HAP-1 (cell line): ENCODE measurements at places on chromosomes 11 and 22.
A peak's percentile ranks its signal among the peaks of the same experiment; 100 is the strongest.

DNA sequence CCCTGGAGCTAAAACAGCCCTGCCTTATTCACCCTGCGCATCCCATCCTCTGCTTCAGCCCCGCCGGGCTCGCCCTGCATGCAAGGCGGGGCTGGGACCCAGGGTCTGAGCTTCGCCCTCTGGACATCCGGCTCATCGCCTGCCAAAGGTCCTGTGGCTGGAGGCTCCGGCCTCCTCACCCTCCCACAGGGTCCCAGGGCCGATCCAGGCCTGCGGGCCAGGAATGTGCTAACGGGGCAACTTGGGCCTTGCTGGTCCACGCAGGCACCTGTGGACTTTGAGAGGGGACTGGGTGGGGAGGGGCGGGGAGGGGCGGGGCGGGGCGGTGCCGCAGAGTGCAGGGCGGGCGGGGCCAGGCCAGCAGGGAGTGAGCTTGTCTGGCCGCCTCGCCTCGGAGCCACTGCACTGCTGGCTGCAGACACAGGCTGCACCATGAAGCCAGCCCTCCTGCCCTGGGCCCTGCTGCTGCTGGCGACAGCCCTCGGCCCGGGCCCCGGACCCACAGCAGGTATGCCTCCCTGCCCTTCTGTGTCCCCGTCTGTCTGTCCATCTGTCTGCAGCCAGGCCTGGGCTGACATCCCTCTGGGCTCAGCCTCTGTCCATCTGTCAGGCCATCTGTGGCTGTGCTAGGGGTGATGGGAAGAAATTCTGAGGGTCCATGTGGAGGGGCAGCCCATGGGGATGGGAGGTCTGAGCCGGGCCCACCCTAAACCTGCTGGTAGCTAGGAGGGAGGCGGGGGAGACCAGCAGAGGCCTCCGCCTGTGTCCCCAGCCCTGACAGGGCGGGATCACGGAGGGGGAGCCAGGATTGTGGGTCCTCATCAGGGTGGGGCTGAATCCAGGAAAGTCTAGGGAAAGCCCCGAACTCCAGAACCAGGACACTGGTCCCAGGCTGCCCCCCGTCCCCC lies at the start of gene SUSD2:
Gene SUSD2 (plus strand): TSS at position 400 of the 908 bp plus-strand sequence. CDS start 33 bp downstream, at position 433.
- DNase-seq, result no peak

DNA sequence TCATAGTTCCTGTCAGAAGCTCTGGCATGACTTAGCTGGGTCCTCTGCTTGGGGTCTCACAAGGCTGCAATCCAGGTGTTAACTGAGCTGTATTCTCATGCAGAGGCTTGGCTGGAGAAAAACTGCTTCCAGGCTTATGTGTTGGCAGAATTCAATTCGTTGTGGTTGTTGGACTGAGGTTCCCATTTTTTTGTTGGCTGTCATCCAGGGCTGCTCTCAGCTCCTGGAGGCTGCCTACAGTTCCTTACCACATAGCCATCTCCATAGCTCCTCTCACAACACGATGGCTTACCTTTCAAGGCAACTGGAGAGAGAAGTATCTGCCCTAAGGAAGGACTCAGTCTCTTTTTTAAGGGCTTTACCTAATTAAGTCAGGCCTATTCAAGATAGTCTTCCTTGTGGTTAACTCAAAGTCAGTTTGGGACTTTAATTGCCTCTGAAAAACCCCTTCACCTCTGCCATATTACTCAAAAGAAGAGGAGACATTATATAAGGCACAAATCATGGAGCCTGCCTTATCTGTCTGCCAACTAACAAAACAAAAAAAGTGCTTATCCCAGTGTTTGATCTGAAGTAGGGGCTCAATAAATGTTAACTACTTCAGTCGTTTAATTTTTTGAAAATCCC lies 35.2 kb downstream of the OR2AG2 start:
- DNase-seq, result no peak

DNA sequence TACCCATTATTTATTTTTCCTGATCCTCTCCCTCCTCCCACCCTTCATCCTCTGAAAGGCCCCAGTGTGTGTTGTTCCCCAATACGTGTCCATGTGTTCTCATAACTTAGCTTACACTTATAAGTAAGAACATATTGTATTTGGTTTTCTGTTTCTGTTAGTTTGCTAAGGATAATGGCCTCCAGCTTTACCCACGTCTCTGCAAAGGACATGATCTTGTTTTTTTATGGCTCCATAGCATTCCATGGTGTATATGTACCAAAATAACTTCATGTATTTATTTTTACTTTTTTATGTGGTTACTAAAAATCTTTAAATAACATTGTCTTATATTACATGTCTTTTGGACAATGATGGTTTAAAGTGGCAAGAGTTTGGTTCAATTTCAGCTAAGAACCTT lies 15.2 kb downstream of the PDGFD start:
- no peak for DNase-seq

GRCh38 chr11:34866375-34866774 lies 49.8 kb downstream of the APIP start:
- DNase-seq, result no peak

- no peak for DNase-seq
Measured at GRCh38 chr11:66493130-66493529, 12.9 kb downstream of the DPP3 start.

- no peak for DNase-seq
Measured at GRCh38 chr22:29341056-29341848, 25.8 kb upstream of the RASL10A start.

- DNase-seq, result no peak
Measured at GRCh38 chr11:129249923-129250322, 57.8 kb upstream of the ARHGAP32 start.

DNA sequence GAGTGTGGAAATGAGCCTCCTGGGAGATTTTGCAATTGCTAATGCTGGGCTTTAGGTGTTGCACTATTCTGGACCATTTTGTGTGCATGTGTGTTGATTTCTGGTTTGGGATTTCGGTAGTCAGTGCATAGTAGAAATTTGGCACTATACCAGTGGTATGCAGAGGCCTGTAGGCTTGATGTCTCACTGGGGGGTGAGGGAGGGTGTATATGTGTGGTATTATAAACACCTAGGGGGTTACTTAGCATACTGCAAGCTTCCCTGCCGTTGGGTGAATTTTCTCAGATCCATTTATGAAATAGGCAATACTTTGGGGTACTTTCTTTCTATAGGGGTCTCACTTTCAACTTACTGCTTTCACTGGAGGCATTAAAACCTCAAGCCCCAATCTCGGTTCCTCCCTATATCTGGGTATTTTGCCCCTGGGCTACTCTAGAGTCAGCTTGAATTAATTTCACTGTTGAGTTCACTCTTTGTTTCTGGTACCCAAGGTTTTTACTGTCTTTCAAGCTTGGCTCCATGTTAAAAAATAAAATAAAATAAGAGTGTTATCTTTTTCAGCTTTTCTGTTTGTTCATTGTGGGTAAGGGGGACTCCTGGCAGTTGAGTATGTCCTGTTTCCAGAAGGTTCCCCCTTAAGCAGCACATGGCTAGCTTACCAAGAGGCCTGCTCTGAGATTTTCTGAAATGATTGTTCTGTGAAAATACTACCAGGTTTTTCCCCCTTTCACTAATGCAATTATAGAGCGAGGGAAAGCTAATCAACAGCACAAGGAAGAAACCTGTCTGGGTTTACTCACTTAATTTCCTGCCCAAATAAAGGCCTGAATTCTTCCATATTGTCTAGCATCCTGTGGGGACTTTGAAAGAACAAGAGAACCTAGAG lies 45.8 kb downstream of the PPFIBP2 start:
- no peak for DNase-seq

DNA sequence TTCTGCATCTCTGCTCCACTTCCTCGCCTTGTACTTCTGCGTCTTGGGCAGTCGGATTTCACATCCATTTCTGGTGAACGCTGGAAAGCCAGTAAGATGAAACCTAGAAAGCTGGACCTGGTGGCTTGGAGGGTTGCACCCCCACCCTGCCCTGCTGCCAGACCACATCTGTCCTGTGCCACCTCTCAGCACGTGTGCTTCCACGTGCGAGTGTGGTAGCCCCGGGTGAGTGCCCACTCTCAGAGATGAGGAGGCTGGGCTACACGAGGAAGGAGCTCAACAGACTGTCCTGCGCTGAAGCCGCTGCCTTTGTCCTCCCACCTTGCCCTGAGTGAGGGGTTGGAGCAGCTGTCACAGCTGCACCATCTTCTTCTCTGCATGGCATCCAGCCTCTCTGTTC lies 77.5 kb downstream of the NTM start:
- no peak for DNase-seq

DNA sequence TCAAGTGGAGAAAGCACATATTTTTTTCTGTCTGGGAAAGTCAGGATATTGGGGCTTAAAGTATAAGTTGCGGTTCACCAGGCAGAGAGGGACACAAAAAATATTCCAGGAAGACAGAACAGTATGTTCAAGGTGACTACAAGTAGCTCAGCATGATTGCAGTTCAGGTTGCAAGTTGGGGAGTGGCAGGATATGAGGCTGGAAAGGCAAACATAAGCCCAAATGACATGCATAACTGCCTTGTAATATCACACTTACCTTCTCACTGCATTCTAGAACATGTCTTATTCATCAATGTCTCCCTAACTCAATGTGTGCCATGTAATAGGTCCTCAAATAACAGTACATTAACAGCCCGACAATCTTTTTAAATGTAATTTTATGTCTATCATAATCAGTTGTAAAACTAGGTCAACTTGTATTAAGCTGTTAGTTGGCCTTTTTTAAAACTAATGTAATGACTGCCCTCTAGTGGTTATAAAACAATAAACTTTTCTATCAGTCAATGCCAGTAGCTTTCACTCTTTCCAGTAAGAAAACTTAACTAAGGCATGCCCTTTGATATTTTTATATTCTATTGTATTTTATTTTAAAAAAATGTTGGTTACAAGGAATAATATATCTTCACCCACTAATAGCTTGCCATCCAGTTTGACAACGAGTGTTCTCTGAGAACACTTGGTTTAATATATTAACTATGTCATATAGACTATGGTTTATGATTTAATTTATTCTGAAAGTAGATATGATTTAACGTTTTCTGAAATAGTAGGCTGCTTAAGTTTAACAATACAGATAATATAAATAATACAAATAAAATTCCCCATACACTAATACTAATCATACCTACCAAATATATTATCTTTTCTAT lies 39.4 kb upstream of the CFAP300 start:
- peak; percentile 77 for DNase-seq

- DNase-seq, result no peak
Measured at GRCh38 chr11:1854949-1855885, 2.3 kb downstream of the LSP1 start.

GRCh38 chr11:35479731-35480130 lies 45.7 kb downstream of the PAMR1 start:
- no peak for DNase-seq

DNA sequence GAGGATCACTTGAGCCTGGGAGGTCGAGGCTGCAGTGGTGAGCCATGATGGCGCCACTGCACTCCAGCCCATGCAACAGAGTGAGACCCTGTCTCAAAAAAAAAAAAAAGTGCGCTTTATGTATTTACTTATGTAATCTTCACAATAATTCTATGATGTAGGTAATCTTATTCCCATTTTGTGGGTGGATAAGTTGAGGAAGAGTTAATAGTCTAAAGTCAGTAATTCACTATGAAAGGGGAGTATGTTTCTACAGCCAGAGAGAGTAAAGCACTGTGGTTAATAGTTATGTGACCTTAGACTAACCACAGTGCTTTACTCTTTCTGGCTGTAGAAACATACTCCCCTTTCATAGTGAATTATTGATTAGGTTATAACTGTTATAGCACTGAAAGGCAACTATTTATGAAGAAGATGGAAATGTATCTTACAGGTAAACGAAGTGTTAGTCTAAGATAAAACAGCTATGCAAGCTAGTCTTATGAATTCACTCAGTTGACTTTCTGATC lies 11.9 kb downstream of the CTR9 start:
- no peak for DNase-seq

DNA sequence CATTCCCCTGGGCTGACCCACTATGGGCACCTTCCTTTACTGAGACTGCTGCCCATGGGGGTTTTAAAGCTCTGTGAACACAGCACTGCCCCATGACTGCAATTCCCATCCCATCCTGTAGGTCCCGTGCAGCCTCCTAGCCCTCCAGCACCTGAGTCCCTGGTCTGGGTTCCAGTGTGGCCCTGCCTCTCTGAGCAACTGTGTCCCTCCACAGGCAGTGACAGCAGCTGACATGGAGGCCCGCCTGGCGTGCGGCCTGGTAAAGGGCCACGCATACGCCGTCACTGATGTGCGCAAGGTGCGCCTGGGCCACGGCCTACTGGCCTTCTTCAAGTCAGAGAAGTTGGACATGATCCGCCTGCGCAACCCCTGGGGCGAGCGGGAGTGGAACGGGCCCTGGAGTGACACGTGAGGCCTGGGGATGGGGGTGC lies 12.6 kb downstream of the OMP start:
- DNase-seq, result no peak

DNA sequence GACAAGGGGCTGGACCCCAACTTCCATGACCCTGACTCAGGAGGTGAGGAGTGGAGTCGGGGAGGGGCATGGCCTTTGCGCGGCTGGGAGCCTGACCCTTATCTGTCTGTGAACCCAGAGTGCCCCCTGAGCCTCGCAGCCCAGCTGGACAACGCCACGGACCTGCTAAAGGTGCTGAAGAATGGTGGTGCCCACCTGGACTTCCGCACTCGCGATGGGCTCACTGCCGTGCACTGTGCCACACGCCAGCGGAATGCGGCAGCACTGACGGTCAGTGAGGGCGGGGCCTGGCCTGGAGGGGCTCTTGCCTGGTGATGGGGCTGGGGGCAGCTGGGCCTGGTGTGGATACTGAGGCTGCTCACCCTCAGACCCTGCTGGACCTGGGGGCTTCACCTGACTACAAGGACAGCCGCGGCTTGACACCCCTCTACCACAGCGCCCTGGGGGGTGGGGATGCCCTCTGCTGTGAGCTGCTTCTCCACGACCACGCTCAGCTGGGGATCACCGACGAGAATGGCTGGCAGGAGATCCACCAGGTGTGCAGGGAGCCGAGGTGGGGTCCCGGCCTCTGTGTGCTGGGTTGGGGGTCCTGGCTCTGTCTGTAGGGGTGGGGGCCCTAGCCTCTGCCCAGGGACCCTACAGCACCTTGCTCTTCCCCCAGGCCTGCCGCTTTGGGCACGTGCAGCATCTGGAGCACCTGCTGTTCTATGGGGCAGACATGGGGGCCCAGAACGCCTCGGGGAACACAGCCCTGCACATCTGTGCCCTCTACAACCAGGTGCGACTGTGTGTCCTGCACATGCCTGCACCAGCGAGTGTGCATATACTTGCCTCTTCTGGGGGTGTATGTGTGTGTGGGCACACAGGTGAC lies 6.3 kb downstream of the SHANK3 start:
- DNase-seq, result no peak

DNA sequence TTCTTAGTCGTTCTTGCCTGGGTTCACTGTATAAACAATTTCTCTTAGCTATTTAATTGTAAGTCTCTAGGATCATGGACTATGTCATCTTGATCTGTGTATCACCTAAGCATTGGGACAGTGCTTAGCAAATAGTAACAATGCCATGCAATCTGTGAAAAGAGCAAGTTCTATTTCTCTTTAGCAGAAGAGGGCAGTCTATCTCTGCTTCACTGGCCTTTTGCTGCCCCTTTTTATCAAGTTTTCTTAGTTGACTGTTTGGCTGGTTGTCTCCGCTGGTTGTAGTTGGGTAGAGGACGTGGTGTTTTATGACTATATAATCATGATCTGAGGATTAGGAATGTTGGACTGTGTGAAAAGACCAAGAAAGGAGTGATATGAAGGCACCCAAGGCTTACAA lies 315.0 kb downstream of the JRKL start:
- DNase-seq, result no peak
